ENCODE measurements at places on chromosomes 1 and 21.

- DNase-seq = peak; percentile 36
These were observed 23.8 kb downstream of the PTPRF start for GRCh38 chr1:43554444-43554992.

- no peak for DNase-seq
These were observed 224.6 kb upstream of the RAB4A start for GRCh38 chr1:229046251-229046853.

- no peak for DNase-seq
These were observed 267.2 kb upstream of the PLXNA2 start for GRCh38 chr1:208511242-208511860.

DNA sequence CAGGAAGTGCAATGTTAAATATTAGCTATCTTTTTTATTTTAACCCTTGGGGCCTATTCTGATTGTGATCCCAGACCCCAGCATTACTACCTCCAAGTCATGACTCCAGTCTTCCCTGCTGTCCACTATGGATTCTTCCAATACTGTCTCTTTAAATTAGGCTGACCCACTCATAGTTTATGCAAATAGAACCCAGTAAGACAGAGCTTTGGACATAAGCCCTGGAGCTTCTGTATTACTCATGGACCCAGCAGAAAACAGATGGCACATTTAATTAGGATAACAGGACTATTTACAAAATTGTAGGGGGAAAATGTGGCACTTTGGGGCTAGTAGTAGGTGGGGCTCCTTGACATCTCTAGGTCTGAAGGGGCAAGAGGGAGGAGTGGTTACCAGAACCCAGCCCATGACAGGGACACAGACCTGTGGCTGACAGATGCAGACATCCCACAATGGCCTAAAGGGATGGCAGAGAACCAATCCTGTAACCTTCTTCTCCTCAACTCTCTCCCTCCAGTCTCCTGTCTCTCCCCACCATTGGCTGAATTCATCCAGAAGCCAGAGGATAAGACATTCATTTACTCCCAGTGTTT lies 233.5 kb downstream of the OMA1 start:
- DNase-seq = no peak

DNA sequence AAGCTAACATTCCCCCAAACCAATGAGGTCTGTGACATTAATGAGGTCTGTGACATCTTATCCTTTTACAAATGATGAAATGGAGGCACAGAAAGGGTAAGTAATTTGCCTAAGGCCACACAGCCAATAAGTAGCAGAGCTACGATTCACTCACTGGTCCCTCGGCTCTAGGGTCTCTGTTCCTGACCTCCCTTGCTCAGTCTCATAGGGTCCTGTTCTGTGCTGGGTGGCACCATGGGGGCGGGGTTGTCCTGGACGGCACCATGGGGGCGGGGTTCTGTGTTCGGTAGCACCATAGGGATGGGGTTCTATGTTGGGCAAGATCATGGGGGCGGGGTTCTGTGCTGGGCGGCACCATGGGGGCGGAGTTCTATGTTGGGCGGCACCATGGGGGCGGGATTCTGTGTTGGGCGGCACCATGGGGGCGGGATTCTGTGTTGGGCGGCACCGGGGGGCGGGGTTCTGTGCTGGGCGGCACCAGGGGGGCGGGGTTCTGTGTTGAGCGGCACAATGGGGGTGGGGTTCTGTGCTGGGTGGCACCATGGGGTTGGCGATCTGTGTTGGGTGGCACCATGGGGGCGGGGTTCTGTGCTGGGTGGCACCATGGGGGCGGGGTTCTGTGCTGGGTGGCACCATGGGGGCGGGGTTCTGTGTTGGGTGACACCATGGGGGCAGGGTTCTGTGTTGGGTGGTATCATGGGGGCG lies 55.6 kb downstream of the CLSTN1 start:
- DNase-seq = no peak

DNA sequence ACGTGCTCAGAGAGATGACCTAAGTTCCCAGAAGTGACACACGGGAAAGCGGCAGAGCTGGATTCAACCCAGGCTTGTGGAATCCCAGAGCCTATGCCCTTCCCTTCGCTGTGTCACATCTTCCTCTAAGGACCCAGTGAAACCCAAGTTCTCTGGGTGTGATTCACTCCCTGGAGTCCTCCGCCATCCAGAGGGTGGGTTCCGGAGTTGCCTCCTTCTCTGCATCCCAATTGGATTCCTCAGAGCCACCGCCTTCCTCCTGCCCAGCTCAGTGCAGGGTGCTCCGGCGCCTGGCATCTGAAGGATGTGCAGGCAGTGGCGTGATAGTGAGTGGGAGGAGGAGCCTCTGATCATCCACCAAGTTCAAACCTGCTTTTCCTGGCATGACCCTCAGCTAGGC lies 20.7 kb upstream of the RCC2 start:
- DNase-seq = peak; percentile 39

GRCh38 chr1:88296227-88296626 lies 387.8 kb upstream of the PKN2 start:
- no peak for DNase-seq

DNA sequence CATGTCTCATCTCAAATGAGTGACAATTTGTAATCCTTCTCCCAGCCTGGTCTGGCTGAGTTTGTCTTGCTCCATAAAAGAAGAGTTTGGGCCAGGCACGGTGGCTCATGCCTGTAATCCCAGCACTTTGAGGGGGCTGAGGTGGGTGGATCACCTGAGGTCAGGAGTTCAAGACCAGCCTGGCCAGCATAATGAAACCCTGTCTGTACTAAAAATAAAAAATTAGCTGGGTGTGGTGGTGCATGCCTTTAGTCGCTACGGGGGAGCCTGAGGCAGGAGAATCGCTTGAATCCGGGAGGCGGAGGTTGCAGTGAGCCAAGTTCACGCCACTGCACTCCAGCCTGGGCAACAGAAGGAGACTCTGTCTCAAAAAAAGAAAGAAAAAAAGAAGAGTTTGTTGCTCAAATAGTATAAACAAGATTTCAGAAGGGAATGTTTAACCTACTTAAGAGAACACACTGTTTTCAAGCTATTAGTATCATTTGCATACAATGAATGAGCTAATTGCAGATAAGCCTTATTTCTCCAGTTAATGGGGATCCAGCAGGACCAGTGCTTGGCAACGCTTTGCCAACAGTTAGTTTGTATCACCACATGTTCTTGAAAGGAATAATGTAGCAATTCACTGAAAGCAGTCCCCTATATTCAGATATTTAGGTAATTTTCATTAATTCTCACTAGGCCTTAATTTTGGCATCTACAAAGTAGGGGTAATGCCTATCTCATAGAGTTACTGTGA lies 15.9 kb downstream of the KLHDC7A start:
- DNase-seq = no peak

DNA sequence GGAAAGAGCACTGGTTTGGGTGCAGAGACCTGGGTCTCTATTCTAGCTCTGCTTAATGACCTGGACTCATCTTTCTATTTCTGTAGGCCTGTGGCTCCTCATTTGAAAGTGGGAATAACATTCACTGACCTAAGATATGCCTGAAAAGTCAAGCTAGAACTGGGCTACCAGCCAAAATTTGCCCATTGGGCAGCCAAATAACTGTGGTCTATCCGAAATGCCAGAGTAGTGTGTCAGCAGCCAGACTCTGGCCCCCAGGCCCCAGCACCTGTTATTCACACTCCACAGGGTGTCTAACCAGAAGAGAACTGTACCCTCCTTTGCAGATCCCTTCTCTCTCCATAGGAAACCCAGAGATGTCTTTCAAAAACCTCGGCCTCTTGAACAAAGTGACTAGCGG lies 12.6 kb downstream of the DAB1 start:
- DNase-seq = peak; percentile 95

DNA sequence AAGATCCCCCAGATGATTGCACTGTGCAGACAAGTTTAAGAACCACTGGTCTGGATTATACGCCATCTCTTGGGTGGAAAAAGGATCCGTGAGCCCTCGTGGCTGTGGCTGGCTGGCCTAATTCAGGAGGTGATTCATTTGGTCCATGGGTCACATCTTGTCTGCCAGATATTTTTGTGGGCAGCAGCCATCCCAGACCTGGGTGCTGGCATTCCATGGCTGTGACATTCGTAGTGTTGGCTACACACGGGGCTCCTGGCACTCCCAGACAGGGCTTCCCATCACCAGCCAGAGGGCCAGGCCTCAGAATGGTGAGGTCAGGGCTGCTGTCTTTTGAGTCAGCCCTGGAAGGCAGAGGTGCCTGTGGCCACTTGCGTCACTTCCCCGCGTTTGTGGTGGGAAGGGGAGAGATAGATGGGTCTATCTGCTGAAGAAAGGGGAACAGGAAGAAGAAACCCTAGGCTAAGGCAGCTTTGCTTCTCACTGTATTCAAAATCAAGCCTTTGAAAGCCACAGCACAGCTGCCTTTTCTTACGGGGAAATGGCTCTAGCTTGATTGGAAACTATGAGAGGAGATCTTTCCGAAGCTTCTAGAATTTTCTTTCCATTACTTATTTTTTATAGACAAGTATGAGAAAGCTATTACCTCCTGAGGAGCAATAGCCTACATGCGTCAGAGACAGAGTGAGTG lies 32.4 kb downstream of the EIF2D start:
- peak; percentile 71 for DNase-seq

GRCh38 chr21:14267076-14267475 lies 51.1 kb downstream of the RBM11 start:
- no peak for DNase-seq

- DNase-seq = peak; percentile 69
These were observed 36.4 kb downstream of the RXRG start for GRCh38 chr1:165408518-165408917.

DNA sequence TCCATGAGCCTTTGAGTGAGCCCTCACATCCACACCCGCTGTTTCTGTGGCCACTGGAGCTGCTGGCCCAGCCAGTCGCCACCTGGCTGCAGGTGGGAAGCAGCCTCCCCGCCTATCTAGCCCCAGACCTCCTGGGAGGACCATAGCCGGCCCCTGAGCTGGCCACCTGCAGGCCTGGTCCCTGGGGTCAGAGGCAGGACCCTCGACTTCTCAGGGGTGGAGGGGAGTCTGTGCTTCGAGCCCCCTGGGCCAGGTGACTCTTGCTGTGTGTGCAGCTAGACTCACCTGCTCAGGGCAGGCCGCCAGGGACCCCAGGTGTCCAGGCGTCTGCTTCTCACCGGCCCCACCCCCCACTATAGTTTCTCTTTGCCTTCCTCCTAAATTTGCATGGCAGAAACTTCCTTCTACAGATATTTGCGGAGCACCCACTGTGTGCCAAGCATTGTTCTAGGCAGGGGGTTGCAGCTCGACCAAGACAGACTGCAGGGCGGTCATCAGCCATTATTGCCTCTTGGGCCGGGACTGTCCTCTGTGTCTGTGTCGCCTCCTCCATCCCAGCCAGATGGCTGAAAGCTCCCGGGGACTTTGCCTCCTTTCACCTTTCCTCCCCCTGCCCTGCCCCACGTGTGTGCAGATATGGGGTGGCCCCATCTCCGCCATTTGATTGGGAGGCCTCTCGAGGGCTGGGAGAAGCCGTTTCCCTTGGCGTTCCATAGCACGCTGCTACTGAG lies 27.3 kb downstream of the SPSB1 start:
- no peak for DNase-seq

- no peak for DNase-seq
These were observed 87.5 kb downstream of the CAMTA1 start for GRCh38 chr1:6872573-6873261.

- no peak for DNase-seq
These were observed 417.1 kb downstream of the KIF26B start for GRCh38 chr1:245571815-245572294.

- DNase-seq = no peak
These were observed 3.7 kb downstream of the SLC19A1 start for GRCh38 chr21:45538381-45539045.

DNA sequence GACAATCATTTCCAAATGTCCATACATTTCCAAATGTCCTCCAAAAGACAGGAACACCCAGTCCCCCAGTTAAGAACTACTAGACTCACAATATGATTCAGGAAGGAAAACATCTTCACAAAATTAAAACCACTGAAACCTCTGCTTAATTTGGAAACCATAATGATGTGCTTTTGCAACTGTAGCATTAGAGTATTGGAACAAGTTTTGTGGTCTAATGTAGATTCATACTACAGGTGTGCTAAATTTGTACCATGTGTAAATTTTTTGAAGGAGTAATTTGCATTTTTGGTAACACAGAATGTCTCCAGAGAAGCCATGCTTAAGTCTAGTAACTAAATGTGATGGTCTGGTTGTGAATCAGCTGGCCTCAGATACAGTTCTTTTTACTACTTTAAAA lies 129.6 kb downstream of the DPYD start:
- DNase-seq = no peak

GRCh38 chr1:63248216-63248615 lies 74.2 kb upstream of the FOXD3 start:
- no peak for DNase-seq

- peak; percentile 99 for DNase-seq
These were observed 61.1 kb downstream of the TOMM20 start for GRCh38 chr1:235067396-235068157.

DNA sequence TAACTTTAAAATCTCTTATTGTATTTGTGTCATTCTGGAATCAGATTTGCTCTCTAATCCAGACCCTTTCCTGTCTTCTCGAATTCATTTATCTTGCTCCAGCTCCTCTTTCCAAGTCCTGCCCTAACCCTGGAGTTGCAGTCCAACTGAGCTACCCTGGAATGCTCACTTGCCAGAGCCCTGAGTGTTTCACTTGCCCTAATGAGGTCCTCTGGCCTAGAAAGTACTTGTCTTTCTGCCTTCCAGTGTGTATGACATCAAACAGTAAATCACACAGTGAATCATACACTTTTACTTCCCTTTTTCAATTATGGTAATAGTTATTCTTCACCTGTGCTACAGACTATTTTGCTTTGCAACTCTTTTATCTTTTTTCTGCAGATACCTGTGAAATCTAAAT lies 96.9 kb downstream of the NEK7 start:
- DNase-seq = peak; percentile 77

GRCh38 chr1:230572121-230573105 lies 69.9 kb upstream of the COG2 start:
- peak; percentile 77 for DNase-seq

GRCh38 chr1:151510020-151510405 lies 1.2 kb upstream of the CGN start:
- DNase-seq = no peak

DNA sequence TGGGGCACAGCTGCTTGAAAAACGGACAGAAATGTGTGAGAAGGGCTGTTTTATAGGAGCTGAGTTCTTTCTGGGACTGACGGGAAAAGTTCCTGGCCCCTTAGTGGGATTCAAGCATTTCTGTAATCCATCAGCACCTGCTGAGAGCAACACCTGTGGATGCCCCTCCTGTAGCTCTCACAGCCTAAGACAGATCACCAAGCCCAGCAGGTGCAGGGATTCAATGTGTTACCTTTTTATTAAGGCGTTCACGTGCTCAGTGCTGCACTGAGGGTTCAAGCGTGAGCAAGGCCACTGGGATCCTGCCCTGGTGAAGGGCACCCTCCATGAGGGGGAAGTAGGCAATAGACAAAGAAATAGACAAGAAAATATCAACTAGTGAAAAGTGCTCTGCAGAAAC lies 14.9 kb downstream of the OLFML2B start:
- DNase-seq = no peak

DNA sequence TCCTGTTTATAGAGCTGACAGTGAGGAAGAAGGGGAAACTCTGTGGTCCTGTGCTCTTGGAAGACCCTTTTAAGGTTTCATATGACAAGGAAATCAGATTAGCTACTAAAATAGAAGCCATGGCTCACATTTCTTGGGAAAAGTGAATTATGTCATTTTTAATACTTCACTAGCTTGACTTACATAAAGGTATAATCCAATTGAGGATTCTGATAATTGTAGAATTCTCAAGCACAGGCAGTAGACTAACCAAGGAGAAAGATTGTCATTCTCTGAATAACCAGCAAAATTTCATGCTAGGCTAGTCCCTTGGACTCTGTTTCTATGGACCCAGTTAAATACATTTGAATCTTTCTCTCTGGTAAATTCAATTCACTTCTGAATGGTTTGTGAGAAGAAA lies 613.0 kb upstream of the BEND5 start:
- peak; percentile 3 for DNase-seq

Measured in kidney tubule cell (primary cell).